Effector memory CD8-positive, alpha-beta T cell (primary cell): ENCODE measurements at places on chromosomes 4 and X.

DNA sequence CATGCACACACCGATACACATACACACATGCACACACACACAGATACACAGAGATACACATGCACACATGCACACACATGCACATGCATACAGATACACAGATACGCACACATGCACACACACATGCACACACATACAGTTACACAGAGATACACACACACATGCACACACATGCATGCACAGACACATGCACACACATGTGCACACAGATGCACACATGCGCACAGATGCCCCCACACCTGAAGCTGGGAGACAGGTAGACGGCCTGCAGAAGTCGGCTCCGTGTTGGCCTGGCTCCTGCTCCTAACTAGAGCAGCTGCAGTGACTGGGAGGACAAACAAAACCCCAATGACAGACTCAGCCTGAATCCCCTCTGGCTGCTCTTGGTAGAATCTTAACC lies 46.8 kb downstream of the PSAPL1 start:
- DNase-seq = no peak
- H3K27me3 ChIP-seq = peaks cover 11% of the 10 kb centered on the region
- no peak overlapping the region for H3K4me3 ChIP-seq
- no peaks in the 10 kb centered on the region for H3K36me3 ChIP-seq
- H3K4me1 ChIP-seq = no peaks in the 10 kb centered on the region
- H3K27ac ChIP-seq = no peak overlapping the region

DNA sequence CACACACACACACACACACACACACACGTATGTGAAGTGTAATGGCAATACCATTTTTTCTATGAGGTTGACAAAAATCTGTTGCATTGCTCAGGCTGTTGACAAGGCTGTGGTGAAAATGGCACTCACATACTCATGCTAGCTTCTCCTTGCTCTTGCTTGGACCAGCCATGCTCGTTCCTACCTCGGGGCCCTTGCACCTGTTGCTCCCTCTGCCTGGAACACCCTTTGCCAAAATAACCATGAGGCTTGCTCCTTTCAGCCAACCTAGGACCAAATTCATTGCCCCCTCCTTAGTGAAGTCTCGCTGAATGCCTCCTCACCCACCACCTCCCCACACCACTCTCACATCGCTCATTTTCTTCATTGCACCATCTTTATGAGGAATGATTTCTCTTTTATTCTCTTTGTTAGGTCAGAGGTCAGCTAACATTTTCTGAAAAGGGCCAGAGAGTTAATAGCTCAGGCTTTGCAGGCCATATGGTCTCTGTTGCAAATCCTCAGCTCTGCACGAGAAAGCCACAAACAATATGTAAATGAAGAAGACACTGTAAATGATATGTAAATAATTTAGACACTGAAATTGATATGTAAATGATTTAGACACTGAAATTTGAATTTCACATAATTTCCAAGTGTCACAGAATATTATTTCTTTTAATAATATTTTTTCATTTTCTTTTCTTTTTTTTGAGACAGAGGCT lies 13.3 kb downstream of the SLC38A5 start:
- no peak overlapping the region for H3K27ac ChIP-seq
- H3K27me3 ChIP-seq = no peaks in the 10 kb centered on the region
- DNase-seq = no peak
- H3K36me3 ChIP-seq = no peaks in the 10 kb centered on the region
- no peak overlapping the region for H3K4me3 ChIP-seq
- H3K4me1 ChIP-seq = no peaks in the 10 kb centered on the region

DNA sequence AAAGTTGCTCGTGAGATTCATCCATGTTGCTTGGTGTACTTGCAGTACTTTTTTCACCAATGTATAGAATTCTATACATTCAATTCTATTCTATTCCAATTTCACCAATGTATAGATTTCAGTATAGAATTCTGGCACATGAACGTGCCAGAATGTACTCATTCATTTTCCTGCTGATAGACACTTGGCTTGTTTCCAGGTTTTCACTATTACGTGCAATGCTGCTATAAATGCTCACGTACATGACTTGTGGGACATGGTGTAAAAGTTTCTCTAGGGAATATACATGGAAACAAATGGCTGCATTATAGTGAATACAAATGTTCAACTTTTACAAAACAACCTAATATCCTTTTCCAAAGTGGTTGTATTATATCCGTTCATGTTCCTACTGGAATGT lies 6.8 kb upstream of the CXorf66 start:
- no peak overlapping the region for H3K4me3 ChIP-seq
- H3K36me3 ChIP-seq = no peaks in the 10 kb centered on the region
- no peak overlapping the region for H3K27ac ChIP-seq
- peaks cover 1% of the 10 kb centered on the region for H3K4me1 ChIP-seq
- H3K27me3 ChIP-seq = peaks cover 13% of the 10 kb centered on the region
- no peak for DNase-seq

DNA sequence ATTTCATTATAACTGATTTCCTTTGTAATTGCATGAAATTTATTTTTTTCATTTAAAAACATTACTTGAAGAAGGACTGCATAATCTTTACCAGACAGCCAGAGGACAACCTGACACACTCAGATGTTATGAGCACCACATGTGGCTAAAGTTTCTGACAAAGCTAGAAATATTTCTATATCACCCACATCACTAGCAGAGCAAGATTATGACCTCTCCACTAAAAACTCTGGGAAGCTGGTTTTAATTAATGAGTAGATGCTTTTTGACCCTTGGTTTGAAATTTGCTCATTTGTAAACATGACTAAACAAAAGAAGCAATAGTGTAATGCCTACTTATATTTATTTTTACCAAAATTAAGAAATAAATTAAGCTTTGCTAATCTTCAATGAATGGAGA lies 661.5 kb upstream of the EPHA5 start:
- no peak overlapping the region for H3K4me3 ChIP-seq
- no peaks in the 10 kb centered on the region for H3K4me1 ChIP-seq
- H3K36me3 ChIP-seq = no peaks in the 10 kb centered on the region
- H3K27ac ChIP-seq = no peak overlapping the region
- no peaks in the 10 kb centered on the region for H3K27me3 ChIP-seq
- DNase-seq = no peak

- no peak overlapping the region for H3K4me3 ChIP-seq
- H3K27ac ChIP-seq = no peak overlapping the region
- DNase-seq = no peak
- H3K36me3 ChIP-seq = no peaks in the 10 kb centered on the region
- H3K4me1 ChIP-seq = no peaks in the 10 kb centered on the region
These were observed 52.6 kb upstream of the UNC5C start for GRCh38 chr4:95601356-95601755.

- H3K36me3 ChIP-seq = peaks cover 8% of the 10 kb centered on the region
- DNase-seq = no peak
- no peaks in the 10 kb centered on the region for H3K27me3 ChIP-seq
- H3K4me1 ChIP-seq = peaks cover 56% of the 10 kb centered on the region
- H3K27ac ChIP-seq = peak overlapping the region; percentile 98
These were observed 49.4 kb upstream of the CHRNA9 start for GRCh38 chr4:40285692-40286091.

DNA sequence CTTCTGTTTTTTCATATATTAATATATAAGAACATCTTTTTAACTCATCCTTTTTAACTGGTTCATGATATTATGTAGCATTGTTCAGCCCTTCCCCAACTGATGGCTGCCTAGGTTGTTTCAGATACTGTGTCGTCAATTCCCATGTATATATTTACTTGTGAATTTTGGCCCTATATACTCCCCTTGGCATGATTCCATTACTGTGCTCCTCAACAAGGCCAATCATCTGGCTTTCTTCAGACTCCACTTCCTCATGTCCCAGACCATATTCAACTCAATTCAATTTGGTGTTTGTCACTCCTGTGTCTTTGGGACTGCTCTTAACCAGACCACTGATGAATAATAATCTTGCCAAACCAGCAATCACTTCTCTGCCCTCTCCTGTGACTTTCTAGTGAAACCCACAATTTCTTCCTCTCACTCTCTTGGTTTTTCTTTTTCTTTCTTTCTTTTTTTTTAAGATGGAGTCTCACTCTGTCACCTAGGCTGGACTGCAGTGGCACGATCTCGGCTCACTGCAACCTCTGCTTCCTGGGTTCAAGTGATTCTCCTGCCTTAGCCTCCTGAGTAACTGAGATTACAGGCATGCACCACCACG lies 2.7 kb upstream of the WDR45 start:
- peaks cover 19% of the 10 kb centered on the region for H3K36me3 ChIP-seq
- H3K27ac ChIP-seq = no peak overlapping the region
- H3K4me1 ChIP-seq = peaks cover 13% of the 10 kb centered on the region
- no peaks in the 10 kb centered on the region for H3K27me3 ChIP-seq
- no peak for DNase-seq

GRCh38 chrX:47991263-47992094 lies 12.3 kb downstream of the ZNF182 start:
- H3K27ac ChIP-seq = peak overlapping the region; percentile 82
- H3K36me3 ChIP-seq = peaks cover 15% of the 10 kb centered on the region
- H3K27me3 ChIP-seq = no peaks in the 10 kb centered on the region
- DNase-seq = no peak

- no peak overlapping the region for H3K4me3 ChIP-seq
- H3K36me3 ChIP-seq = peaks cover 21% of the 10 kb centered on the region
- peak; percentile 70 for DNase-seq
- H3K27ac ChIP-seq = no peak overlapping the region
These were observed 88.2 kb downstream of the ATP8A1 start for GRCh38 chr4:42568610-42569207.

DNA sequence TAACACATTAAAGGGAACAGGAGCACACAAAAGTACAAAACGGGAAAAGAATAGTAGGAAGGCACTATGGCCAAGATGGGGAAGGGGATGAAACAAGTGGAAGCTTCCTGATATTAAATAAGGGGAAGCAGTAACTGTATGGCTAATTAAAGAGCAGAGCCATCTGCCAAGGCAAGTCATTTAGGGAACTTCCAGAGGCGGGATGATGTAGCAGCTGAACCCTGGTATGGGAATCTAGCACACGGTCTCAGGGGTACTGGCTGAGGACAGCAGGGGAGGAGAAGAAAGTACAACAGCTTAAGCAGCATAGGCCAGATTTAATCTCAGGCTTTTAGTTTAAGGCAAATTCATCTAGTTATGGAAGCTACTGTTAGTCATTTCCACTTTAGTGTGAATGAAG lies 59.1 kb downstream of the IGFBP7 start:
- no peaks in the 10 kb centered on the region for H3K4me1 ChIP-seq
- no peak overlapping the region for H3K4me3 ChIP-seq
- no peak for DNase-seq
- H3K27ac ChIP-seq = no peak overlapping the region

GRCh38 chr4:141977433-141977832 lies 341.1 kb downstream of the IL15 start:
- no peak overlapping the region for H3K4me3 ChIP-seq
- H3K36me3 ChIP-seq = no peaks in the 10 kb centered on the region
- H3K4me1 ChIP-seq = no peaks in the 10 kb centered on the region
- DNase-seq = no peak
- H3K27me3 ChIP-seq = peaks cover 11% of the 10 kb centered on the region

GRCh38 chr4:54493862-54494261 lies 163.9 kb upstream of the KIT start:
- DNase-seq = no peak
- no peak overlapping the region for H3K27ac ChIP-seq
- H3K4me3 ChIP-seq = no peak overlapping the region
- H3K27me3 ChIP-seq = no peaks in the 10 kb centered on the region
- no peaks in the 10 kb centered on the region for H3K4me1 ChIP-seq

GRCh38 chr4:88660446-88661294 lies 37.0 kb downstream of the NAP1L5 start:
- no peak overlapping the region for H3K27ac ChIP-seq
- peaks cover 36% of the 10 kb centered on the region for H3K36me3 ChIP-seq
- no peak for DNase-seq
- H3K4me1 ChIP-seq = peaks cover 2% of the 10 kb centered on the region

GRCh38 chr4:102783006-102783405 lies 22.2 kb upstream of the MANBA start:
- peaks cover 3% of the 10 kb centered on the region for H3K4me1 ChIP-seq
- H3K36me3 ChIP-seq = no peaks in the 10 kb centered on the region
- H3K4me3 ChIP-seq = no peak overlapping the region
- H3K27me3 ChIP-seq = no peaks in the 10 kb centered on the region

- H3K4me3 ChIP-seq = no peak overlapping the region
- no peaks in the 10 kb centered on the region for H3K27me3 ChIP-seq
- peaks cover 9% of the 10 kb centered on the region for H3K4me1 ChIP-seq
- H3K27ac ChIP-seq = peak overlapping the region; percentile 36
- no peak for DNase-seq
These were observed 20.3 kb upstream of the CTBP1 start for GRCh38 chr4:1269209-1269608.

DNA sequence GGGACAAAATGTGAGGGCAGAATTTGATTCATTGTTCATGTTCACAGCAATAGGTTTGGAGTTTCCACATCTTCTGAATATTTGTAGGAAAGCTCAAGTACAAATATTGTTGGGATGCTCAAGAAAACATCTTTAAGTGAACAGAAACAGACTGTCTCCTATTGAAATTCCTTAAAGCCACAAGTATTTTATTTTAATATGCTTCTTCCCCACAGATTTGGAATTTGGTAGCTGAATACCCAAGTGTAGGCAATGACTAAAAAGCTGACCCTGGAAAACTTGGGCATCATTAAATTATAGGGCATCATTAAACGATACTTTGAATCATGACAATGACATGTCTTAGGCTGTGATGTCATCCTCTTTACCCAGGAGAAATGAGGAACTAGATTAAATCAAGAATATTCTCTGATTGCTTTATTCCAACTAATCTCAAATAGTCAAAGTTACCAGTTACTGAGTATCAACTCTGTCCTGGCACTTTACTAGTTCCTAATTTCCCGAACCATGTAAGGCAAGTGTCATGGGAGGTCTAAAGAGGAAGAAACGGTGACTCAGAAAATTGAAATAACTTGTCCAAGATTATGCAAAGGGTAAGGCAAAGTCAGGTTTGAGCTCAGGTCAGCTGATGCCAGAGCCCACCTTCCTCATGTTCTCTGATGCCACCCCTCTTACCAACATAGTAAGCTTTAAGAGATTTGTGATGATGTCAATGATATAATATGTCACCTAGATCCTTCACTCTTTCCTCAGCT lies 223.1 kb upstream of the LEF1 start:
- no peaks in the 10 kb centered on the region for H3K27me3 ChIP-seq
- no peak overlapping the region for H3K27ac ChIP-seq
- H3K36me3 ChIP-seq = no peaks in the 10 kb centered on the region
- H3K4me3 ChIP-seq = no peak overlapping the region

DNA sequence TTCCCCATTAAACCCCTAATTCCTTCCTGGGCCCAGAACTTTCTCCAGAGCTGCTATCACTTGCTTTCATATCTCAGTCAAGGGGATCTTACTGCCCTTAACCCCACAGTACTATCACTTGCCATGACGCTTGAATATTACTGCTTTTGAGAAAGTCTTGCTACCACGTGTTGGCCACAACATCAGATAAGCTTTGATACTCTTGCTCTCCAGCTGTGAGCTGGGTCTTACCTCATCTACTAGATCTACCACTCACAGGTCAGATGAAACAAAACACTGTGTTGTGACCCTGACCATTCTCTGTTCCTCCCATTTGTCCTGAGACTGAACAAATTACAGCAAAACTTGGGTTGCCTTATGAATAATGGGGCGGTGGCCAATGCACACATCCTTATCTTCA lies 12.1 kb upstream of the TAPT1 start:
- H3K4me1 ChIP-seq = no peaks in the 10 kb centered on the region
- no peak overlapping the region for H3K4me3 ChIP-seq
- DNase-seq = no peak
- H3K27me3 ChIP-seq = no peaks in the 10 kb centered on the region
- no peaks in the 10 kb centered on the region for H3K36me3 ChIP-seq
